ENCODE measurements at places on chromosomes 5 and 9. TPM values are rescaled to one million over a fixed set of nuclear protein-coding genes. Genes with fewer than 3 reads are reported as not detected.

Gene FGF10
- 7.5 TPM for polyA plus RNA-seq

DNA sequence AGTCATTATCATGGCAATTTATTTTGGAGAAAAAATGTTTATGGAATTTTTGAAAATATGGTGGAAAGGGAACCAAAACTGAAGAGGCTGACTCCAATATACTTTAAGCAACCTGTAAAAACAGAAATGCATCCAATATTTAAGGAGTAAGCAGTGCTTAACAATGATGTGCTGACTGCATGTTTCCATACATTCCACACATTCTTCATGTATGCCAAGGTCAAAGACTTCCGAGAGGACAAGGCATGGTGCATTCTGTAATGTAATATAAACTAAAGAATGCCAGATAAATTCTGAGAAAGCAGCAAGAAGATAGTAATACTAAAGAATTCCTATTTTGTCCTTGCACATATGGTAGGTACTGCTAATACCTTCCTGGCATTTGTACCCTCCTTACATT, 2015.9 kb upstream of the CDH9 start:
- no peak for DNase-seq

GRCh38 chr5:171528865-171529614, 109.6 kb downstream of the FGF18 start:
- DNase-seq: no peak

Gene GDF9
- 1.7 TPM for polyA plus RNA-seq

DNA sequence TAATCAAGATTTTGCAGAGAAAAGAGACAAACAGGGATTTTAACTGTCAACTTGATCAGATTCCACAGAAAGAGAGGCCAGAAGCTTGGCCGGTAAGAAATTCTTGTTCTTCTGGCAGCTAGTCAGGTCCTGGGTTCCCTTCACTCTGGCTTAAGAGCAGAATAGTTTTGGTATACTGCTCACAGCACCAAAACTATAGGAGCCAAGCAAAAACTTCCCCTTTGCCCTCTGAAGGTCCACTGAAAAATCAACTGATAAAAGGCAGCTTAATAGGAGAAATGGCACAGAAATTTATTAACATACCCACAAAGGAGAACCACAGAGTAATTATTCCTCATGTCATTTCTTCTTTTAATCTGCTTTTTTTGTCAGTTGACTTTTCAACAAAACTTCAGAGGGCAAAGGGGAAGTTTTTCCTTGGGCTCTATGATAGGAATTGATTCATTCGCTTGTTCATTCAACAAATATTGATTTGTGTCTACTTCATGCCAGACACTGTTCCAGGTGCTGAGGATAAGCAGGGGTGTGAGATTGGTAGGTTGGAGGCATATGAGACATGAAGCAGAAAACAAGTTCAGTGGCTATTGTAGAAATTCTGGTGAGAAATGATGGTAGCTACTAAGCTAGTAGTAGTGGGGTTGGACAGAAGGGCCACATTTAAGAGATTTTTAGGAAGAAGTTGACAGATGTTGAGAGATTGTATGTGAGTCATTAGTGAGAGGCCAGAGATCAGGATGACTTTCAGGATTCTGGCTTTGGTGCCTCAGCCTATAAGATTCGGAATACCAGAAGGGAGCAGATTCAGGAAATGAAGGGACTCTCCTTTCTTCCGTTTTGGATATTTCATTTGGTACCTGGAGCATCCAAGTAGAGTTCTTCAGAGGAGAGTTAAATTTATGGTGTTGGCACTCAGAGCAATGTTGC, 20.6 kb upstream of the NNT start:
- DNase-seq: no peak

DNA sequence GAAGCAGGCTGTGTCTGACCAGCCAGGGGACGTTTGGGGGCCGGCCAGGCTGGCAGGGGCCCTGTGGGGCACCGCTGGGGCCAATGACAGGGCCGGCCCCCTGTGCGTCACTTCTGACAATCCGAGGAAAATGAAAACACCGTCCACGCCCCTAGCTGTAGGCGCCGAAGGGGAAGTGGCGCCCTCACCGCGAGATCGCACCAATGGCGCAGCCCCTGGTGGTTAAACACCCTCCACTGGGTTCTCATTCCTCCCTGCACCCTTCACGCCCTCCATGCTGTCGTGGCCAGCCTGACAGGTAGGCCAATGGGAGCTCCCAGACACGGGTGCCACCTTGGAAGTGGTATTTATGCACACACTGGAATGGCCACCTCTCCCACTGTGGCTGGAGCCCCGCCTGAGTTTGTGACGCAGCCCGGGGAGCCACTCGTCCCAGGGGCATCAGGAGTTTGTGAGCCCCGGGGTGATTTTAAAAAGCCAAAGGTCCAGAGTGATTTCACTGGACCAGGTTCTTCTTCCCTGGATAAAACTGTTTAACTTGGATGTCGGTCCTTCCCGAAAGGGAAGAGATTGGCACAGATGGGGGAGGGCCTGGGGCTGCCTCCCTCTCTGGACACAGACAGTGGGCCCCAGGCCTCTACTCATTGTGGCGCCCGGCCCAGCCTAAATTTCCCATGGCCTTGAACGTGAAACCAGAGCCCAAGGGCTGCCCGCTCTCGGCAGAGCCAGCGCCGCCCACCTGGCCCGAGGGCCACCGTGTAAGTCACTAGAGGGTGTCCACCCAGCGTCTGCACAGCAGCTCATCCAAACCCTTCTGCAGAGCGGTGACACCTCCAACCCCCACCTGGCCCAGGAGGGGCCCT, 49.7 kb downstream of the NKD2 start:
- DNase-seq: no peak

Gene CCDC180
- polyA plus RNA-seq: 11.2 TPM

GRCh38 chr5:72842816-72843215, 26.4 kb downstream of the TNPO1 start:
- no peak for DNase-seq

Gene GPR151
- polyA plus RNA-seq: not detected

- DNase-seq: no peak
Observed at GRCh38 chr9:123414936-123415930, 59.2 kb downstream of the CRB2 start.

DNA sequence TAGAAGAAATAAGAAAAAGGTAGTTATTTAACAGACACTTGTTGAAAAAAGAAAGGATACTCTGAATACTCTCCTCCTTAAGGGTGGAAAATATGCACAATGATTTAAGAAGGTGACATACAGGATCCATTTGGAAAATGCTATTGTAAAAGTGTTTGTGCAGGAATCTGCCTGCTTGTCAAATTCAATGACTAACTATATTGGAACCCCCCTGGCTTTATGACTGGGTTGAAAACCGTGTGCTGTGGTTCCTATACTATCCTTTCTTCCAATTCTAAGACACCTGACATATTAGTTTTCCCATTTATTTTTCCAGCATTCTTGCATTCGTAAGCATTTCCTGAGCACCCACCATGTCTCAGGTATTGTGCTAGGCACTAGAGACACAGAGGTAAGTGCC, 220.0 kb downstream of the GLIS3 start:
- DNase-seq: no peak

- no peak for DNase-seq
Observed at GRCh38 chr5:5881294-5881693, 458.8 kb downstream of the ICE1 start.

DNA sequence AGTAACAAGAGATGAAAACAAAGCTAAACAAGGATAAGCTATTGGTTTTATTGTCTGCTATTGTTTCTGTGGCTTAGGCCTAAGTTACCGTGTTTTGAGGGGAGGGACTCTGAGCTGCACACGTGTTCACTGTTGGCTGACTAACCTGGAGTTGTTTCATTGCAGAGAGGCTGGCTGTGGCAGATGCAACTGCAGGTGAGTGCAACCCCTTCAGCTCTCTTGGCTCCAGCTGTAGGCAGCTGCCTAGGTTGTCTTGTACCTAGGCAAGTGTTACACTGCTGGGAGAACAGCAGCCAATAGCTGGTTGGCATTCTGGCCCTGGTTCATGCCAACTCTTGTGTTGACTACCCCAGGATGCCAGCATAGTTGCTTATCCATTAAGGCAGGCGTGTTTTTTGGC, 17.6 kb upstream of the MATR3 start:
- no peak for DNase-seq

Gene FOXD4L4
- not detected for polyA plus RNA-seq

Gene PHF24
- 0.19 TPM for polyA plus RNA-seq

Gene THOC3
- polyA plus RNA-seq: 77.0 TPM

DNA sequence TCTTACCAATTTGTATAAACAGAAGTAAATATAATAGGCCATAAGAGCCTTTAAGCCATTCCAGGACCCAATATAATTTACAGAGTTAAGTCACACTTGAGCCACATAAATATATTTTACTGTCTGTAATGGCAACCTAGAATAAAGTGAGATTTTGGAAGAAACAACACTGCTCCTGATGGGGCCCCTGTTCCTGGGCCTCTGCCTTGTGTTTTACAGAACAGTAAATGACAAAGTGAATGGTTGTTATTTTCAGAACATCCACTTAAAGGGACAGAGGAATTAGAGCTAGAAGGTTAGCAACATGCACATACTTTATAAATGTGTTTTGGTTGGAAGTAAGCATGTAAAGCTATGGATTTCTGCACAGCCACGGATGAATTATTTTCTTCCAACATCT, 3.6 kb downstream of the PTGER4 start:
- no peak for DNase-seq

DNA sequence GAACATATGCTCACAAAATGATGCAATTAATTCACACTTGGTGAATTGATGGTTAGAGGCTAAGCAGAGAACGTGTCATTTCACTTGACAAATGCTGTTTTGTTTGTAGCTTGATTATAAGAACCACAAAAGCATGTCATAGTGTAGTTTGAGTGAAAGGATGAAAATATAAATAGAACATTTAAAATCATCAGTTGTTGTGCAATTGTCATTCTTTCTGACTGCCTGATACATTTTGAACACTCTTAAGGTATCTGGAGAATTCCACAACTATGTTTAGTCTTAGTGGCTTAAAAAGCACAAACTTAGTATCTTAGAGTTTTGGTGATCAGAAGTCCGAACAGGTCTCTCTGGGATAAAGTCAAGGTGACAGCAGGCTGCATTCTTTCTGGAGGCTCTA, 129.4 kb downstream of the BASP1 start:
- DNase-seq: no peak

Gene LCNL1
- 0.03 TPM for polyA plus RNA-seq

Gene MIGA2
- polyA plus RNA-seq: 15.6 TPM

- DNase-seq: no peak
Observed at GRCh38 chr9:72540348-72540873, 19.0 kb downstream of the TMC1 start.

GRCh38 chr5:66239034-66239433, 94.9 kb downstream of the SREK1 start:
- DNase-seq: no peak

Gene LHX3
- not detected for polyA plus RNA-seq

DNA sequence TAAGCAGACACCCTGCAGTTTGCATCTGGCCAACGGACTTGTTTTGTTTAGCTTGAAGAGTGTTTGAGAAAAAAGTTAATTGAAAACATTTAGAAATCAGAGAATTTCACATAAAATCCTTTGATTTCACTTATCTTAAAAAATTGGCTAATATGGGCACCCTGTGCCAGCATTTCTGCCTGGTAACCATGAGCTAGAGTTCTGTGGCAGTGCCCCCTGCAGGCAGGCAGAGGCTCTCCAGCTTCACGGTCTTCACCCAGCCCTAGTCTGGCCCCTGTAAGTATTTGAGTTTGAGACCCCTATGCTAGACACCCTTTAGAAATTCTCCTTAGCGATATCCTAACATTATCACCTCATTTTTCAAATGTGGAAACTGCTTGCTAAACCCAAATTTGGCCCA, 18.8 kb upstream of the FANCC start:
- no peak for DNase-seq

DNA sequence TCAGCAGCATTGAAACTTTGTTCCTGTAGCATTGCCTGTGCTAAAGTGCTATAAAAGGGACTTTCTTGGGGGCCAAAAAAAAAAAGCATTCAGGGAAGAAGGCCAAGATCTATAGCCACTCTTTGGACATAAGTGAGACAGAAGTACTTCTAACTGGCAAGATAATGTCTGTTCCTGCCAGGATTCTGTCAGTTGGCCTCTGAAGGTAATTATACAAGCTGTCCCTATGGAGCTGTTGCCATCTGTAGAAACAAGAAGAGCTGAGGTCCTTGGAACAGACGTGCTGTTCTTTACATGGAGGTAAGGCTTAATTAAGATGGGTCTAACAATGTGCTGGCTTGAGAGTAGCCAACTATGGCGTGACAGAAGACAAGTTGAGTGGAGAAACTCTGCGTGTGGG, 9.7 kb downstream of the KIF20A start:
- DNase-seq: no peak

Gene C5orf58
- 0.15 TPM for polyA plus RNA-seq

DNA sequence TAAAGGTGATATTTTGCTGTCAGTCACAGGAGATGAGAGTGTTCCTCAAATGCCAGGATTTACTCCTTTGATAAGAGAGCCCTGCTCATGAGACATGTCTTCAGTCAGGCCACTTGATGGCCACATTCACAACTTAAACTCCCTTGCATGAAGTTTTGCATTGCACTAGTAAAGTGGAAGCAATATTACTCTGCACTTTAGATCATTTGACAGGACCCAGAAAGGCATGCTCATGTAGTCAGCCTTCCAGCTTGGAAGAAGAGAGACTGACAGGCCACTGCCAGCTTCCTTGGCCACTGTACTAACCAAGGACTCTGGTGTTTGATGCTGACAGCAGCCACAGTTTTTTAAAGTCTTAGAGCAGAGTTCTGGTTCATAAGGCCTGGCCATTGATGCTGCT, 42.6 kb downstream of the NPR3 start:
- DNase-seq: no peak

- DNase-seq: no peak
Observed at GRCh38 chr9:93697352-93698139, 121.2 kb downstream of the PHF2 start.
